Stimulated activated naive CD4-positive, alpha-beta T cell (primary cell): ENCODE measurements at places on chromosomes 2 and 18.

- no peak for DNase-seq
Observed at GRCh38 chr2:187995556-187995955, 296.1 kb upstream of the GULP1 start.

- no peak for DNase-seq
Observed at GRCh38 chr2:71846072-71846471, 301.6 kb downstream of the CYP26B1 start.

GRCh38 chr2:156309167-156309566 lies 23.4 kb downstream of the NR4A2 start:
- no peak for DNase-seq

GRCh38 chr18:4438938-4439337 lies 16.2 kb downstream of the DLGAP1 start:
- no peak for DNase-seq

GRCh38 chr18:56076723-56077122 lies 488.7 kb upstream of the TCF4 start:
- no peak for DNase-seq

- DNase-seq = no peak
Observed at GRCh38 chr18:25815659-25816058, 274.8 kb downstream of the SS18 start.

- no peak for DNase-seq
Observed at GRCh38 chr2:68448671-68449653, 18.1 kb downstream of the FBXO48 start.

GRCh38 chr18:79326413-79327198 lies 69.1 kb upstream of the NFATC1 start:
- DNase-seq = no peak

DNA sequence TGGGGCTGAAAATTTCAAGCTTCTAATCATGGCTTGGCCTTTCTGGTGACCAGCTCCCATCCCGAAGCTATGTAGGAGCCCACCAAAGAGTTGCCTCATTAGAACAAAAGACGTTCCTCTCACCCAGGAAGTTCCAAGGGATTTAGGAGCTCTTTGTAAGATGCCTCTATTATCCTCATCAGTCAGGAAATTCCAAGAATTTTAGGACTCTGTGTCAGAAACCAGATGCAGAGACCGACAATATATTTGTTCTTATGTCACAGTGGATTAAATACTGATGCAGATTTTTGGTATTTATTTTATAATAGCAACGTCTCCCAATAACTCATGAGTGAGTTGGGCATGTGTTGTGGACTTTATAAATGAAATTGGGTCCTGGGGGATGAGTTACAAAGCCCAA lies 91.8 kb upstream of the SKOR2 start:
- DNase-seq = no peak

DNA sequence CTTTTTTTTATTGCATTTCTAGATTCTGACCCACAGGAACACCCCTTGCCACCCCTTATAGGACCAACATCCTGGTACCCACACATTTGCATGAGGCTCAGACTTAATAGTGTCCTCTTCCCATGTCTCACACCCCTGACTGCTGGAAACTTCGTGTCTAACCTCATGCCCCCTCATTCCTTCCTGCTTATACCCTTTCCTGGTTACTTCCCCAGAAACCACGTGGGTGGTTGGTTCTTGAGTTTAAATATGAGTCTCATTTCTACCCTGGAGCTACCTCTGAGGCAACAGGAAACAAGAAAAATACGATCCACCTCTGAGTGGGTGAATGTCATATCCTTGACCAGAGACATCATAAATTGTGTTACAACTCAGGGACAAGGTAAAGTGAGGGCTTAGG lies 1.6 kb downstream of the TNP1 start:
- no peak for DNase-seq

- no peak for DNase-seq
Observed at GRCh38 chr18:63183952-63184770, 135.4 kb downstream of the BCL2 start.

GRCh38 chr2:31979956-31980355 lies 30.9 kb downstream of the MEMO1 start:
- no peak for DNase-seq

GRCh38 chr2:169185711-169186110 lies 116.3 kb downstream of the DHRS9 start:
- DNase-seq = no peak

- DNase-seq = no peak
Observed at GRCh38 chr2:219116776-219117646, 43.6 kb downstream of the NHEJ1 start.
